ENCODE measurements at places on chromosomes 11 and 22. TPM values are rescaled to one million over a fixed set of nuclear protein-coding genes. Genes with fewer than 3 reads are reported as not detected.
A peak's percentile ranks its signal among the peaks of the same experiment; 100 is the strongest.

DNA sequence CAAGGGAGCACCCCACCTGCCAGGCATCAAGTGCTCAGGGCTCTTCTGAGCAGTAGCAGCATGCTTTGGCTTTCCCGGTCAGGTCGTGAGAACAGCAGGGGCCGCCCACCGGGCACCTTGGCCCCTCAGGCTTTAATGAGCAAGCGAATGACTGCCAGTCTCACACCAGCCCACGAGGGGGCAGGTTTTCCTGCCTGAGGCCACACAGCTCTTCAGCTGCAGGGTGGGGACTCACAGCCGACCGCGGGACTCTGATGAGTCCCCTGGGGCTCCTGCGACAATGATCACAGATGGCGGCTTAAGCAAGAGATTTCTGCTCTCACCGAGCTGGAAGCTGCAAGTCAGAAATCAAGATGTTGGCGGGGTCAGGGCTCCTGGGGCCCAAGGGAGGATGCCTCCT is 14.3 kb upstream of the FGF19 start:
- DNase-seq: peak; percentile 48

Gene LIF
- total RNA-seq: 1.9 TPM

- DNase-seq: no peak
Measured at GRCh38 chr22:39928536-39929520, 27.9 kb downstream of the GRAP2 start.

Gene TESMIN
- total RNA-seq: 0.13 TPM

Gene MRGPRE
- not detected for total RNA-seq

GRCh38 chr22:44930016-44930710 is 79.6 kb downstream of the PHF21B start:
- DNase-seq: no peak

- DNase-seq: no peak
Measured at GRCh38 chr22:39995393-39996252, 869 bp downstream of the FAM83F start.

GRCh38 chr11:46200537-46201281 is 76.8 kb upstream of the CREB3L1 start:
- DNase-seq: peak; percentile 83

GRCh38 chr11:94866231-94866822 is 98.2 kb downstream of the AMOTL1 start:
- no peak for DNase-seq

- DNase-seq: no peak
Measured at GRCh38 chr11:96127596-96127959, 203.7 kb upstream of the MTMR2 start.

GRCh38 chr11:34313099-34313517 is 44.7 kb downstream of the ABTB2 start:
- DNase-seq: peak; percentile 20

DNA sequence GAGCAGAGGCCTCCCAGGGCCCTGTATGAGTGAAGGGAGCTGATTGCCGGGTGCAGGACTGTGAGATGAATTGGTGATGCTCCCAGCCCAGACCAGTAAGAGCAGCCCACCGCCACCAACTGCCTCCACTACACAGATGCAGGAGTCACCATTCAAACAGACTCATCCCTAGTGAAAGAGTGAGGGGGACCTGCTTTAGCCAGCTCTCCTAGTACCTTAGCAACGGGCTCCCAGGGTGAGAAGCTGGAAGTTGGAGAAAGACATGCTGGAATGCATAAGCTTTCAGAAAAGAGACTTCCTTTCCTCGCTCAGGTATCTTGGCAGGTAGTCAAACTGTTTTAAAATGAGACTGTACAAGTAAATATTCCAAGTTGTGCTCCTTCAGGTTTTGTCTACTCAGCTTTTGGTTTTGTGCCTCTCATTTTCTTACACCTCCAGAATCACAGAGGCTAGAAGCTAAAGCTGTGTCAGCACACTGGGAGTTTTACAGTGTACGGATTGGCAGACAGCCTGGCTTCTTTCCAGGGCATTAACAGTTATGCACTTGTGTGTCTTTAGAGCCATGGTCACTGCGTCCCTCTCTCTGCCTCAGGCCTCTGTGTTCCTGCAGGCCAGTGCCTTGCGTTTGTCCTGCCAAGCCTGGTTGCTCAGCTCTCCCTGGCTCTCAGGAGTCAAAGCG is 146.2 kb downstream of the ATXN10 start:
- DNase-seq: no peak

Gene HDAC10
- 16.8 TPM for total RNA-seq

Gene OR51B4
- not detected for total RNA-seq

Gene ANKK1
- not detected for total RNA-seq

Gene DNAJB7
- total RNA-seq: not detected

GRCh38 chr22:23382428-23383218 is 197.5 kb downstream of the IGLL1 start:
- DNase-seq: no peak

GRCh38 chr11:86575208-86575855 is 97.1 kb downstream of the ME3 start:
- no peak for DNase-seq

GRCh38 chr22:45845076-45845487 is 131.9 kb downstream of the WNT7B start:
- no peak for DNase-seq

- DNase-seq: no peak
Measured at GRCh38 chr11:67700141-67700540, 25.7 kb upstream of the ALDH3B2 start.

DNA sequence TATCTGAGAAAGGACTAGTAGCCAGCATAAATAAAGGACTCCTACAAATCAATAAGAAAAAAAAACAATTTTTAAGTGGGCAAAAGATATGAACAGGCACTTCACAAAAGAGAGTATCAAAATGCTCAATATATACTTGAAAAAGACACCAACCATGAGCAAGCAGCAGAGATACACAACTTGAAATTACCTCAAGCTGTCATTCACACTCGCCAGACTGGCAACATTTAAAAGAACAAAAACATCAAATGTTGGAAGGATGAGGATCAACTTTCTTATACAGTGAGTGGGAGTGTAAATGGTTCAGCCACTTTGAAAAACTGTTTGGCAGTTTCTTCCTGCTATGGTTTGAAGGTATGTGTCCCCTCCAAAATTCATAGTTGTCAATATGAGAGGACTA is 23.9 kb upstream of the ELFN2 start:
- DNase-seq: no peak

GRCh38 chr11:106471276-106471675 is 393.8 kb downstream of the AASDHPPT start:
- DNase-seq: no peak

GRCh38 chr11:57283231-57283990 is 41.3 kb downstream of the TNKS1BP1 start:
- no peak for DNase-seq

GRCh38 chr22:29345932-29346331 is 30.4 kb upstream of the RASL10A start:
- DNase-seq: no peak

Gene HOATZ
- total RNA-seq: not detected

Gene HEPN1
- not detected for total RNA-seq

Gene SCN2B
- not detected for total RNA-seq

GRCh38 chr11:58580311-58580710 is 1.4 kb downstream of the ZFP91 start:
- DNase-seq: no peak

Gene KMT2A
- total RNA-seq: 19.1 TPM

Gene PLA2G3
- not detected for total RNA-seq

Gene USP2
- total RNA-seq: not detected

Gene SDHD
- total RNA-seq: 141 TPM

Gene RTCB
- 96.7 TPM for total RNA-seq

Gene IFITM10
- 67.4 TPM for total RNA-seq

Gene GNAZ
- total RNA-seq: 0.25 TPM

DNA sequence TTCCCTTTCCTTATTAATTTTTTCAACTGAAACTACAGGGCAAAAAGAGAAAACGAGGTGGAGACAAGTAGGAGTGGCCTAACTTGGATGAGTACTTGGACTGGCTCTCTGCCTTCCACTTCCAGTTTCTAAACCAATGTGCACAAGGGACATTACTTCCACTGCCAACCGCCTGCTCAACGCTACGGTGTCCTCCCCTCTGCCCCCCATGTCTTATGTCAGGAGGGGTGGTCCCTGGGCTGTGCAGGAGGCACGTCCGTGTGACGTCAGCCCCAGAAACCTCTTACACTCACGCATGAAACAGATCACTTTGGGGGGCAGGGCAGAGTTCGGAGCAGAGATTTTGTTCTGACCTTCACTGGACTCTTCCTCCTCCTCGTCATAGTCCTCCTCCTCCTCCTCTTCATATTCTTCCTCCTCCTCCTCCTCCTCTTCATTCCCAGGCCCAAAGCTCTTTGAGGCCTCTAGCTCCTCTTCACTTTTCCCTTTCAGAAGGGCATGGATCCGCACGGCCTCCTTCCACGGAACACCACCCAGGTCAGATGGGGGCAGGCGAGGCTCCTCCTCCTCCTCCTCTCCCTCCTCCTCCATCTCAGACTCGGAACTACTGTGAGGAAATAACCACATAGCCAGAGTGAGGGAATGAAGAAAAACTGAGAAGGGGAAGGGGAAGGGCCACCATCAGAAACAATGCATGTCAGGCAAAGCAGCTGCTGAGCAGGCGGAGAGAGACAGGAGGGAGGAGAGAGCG is 57.4 kb upstream of the BID start:
- peak; percentile 67 for DNase-seq

GRCh38 chr11:124934862-124935547 is 842 bp downstream of the HEPACAM start:
- peak; percentile 88 for DNase-seq

GRCh38 chr11:57191311-57192219 is 9.8 kb downstream of the LRRC55 start:
- no peak for DNase-seq

DNA sequence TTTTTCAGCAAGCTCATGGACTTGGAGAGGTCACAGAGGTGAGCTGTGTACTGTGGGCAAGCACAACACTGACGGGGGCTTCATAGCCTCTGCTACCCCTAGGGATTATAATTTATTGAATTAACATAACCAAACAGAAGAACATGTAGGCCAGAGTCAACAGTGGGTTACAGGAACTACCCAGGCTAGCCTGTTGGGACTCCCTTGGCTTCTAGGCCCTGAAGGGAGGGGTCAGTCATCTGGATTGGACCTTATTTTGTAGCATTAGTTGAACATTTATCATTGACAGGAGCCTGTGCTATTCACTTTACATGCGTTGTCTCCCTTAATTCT is 56.9 kb downstream of the KREMEN1 start:
- no peak for DNase-seq

DNA sequence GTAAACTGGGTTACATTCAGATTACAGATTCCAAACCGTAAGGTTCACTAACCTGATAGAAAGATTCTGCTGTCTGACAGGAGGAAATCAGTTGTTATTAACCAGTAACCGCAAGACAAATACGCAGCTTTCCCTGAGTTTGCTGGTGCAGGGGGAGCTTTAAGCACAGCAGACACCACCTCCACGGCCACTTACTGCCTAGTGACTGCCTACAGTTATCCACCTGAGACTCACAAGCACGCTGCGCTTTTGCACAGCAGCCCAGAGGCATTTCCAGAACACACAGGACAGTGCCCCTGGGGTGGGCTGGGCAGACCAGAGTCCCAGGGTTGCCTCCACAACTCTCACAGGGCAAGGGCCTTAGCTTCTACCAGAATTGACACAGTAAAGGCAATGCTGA is 90.9 kb downstream of the CTTN start:
- DNase-seq: no peak

- peak; percentile 68 for DNase-seq
Measured at GRCh38 chr11:111105566-111105965, 140.0 kb upstream of the POU2AF2 start.

DNA sequence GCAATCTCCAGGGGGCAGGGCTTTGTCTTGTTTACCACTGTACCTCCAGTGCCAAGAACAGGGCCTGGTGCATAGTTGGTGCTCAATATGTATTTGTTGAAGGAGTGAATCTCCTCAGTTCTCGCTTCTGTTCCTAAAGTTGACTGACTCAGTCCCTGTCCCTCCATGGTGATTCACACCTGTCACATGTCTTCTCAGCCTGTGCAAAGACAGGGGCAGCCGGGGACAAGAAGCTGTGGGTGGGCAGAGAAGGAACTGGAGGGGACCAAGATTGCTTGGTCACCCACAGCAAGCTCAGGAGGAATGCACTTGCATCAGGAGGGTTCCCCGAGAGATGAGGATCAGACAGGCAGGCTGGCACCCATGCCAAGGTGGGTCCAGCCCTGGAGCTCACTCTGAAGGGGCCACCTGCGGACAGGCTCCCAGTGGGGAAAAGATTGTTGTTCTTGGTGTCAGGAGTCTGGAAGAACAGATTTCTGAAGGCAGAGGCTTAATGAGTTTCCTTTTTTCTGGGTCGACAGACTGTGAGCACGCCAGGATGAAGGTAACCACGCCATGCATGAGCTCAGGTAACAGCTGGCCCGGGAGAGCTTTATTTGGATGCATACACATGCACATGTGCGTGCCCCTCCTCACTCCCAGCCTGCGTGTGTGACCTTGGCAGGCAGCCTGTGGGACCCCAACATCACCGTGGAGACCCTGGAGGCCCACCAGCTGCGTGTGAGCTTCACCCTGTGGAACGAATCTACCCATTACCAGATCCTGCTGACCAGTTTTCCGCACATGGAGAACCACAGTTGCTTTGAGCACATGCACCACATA is 16.9 kb downstream of the IL17RA start:
- no peak for DNase-seq

All from GM23248 (cell line).